ENCODE measurements at places on chromosomes 7 and 10. TPM values are rescaled to one million over a fixed set of nuclear protein-coding genes. Genes with fewer than 3 reads are reported as not detected.

The AASS gene
- 22.3 TPM for total RNA-seq

The CHST12 gene
- total RNA-seq: 17.3 TPM

The KCNMA1 gene
- total RNA-seq: 29.1 TPM

The OGDHL gene
- total RNA-seq: 4.3 TPM

The LLCFC1 gene
- total RNA-seq: not detected

The SPDYE6 gene
- not detected for total RNA-seq

The LRRN3 gene
- not detected for total RNA-seq

The FKBP6 gene
- not detected for total RNA-seq

The TMEM176B gene
- total RNA-seq: 93.3 TPM

The OR2A42 gene
- not detected for total RNA-seq

The CYP2C8 gene
- total RNA-seq: 5.0 TPM

The RGR gene
- total RNA-seq: 4.0 TPM

The TACR2 gene
- total RNA-seq: 11.1 TPM

The MOGAT3 gene
- total RNA-seq: not detected

The MYH16 gene
- not detected for total RNA-seq

DNA sequence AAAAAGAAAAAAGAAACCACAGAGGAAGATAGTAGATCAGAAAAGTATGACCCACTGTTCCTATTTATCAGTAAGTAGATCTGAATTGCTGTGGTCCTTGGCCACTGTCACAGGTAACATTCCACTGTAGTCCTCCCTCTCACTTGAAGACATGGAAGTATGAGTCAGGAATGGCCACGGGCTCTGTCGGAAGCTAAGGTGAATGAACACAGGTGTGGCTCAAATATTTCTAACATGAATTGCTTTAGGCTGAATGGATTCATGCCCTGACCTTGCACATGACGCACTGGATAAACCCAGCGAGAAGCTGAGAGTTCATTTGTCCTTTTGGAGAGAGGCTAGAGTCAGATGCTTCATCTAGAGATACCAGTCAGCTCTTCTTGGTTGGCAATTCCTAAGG is 224.5 kb upstream of the SP8 start:
- H3K27ac ChIP-seq: no peak overlapping the region
- H3K36me3 ChIP-seq: no peaks in the 10 kb centered on the region
- DNase-seq: no peak
- H3K27me3 ChIP-seq: no peaks in the 10 kb centered on the region
- no peak overlapping the region for H3K4me3 ChIP-seq

DNA sequence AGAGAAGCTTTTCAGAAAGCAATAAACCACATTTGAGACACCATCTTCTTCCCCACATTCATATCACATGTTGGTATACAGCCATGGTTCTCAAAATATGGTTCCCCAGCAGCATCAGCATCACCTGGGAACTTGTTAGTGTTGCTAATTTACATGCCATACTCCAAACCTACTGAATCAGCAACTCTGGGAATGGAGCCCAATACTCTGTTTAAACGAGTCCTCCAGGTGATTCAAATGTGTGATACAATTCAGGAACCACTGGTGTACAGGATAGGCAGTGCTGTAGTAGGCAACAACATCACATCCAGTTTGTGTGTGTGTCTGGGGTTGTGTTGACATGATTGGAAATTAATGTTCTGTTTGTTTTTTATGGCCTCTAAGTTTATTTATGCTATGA is 47.7 kb downstream of the ZNF277 start:
- no peaks in the 10 kb centered on the region for H3K36me3 ChIP-seq
- H3K27me3 ChIP-seq: no peaks in the 10 kb centered on the region
- no peak overlapping the region for H3K4me3 ChIP-seq

- no peaks in the 10 kb centered on the region for H3K27me3 ChIP-seq
- H3K36me3 ChIP-seq: no peaks in the 10 kb centered on the region
- no peak overlapping the region for H3K27ac ChIP-seq
- DNase-seq: no peak
- no peak overlapping the region for H3K4me3 ChIP-seq
- no peaks in the 10 kb centered on the region for H3K4me1 ChIP-seq
Measured at GRCh38 chr7:39280337-39280736, 285.9 kb upstream of the YAE1 start.

- no peaks in the 10 kb centered on the region for H3K36me3 ChIP-seq
- H3K27me3 ChIP-seq: no peaks in the 10 kb centered on the region
- DNase-seq: peak; percentile 47
Measured at GRCh38 chr7:157278167-157278790, 58.5 kb upstream of the DNAJB6 start.

- no peak for DNase-seq
- peaks cover 53% of the 10 kb centered on the region for H3K4me1 ChIP-seq
- H3K27ac ChIP-seq: peak overlapping the region; percentile 71
Measured at GRCh38 chr10:110820321-110820814, 51.4 kb upstream of the PDCD4 start.

DNA sequence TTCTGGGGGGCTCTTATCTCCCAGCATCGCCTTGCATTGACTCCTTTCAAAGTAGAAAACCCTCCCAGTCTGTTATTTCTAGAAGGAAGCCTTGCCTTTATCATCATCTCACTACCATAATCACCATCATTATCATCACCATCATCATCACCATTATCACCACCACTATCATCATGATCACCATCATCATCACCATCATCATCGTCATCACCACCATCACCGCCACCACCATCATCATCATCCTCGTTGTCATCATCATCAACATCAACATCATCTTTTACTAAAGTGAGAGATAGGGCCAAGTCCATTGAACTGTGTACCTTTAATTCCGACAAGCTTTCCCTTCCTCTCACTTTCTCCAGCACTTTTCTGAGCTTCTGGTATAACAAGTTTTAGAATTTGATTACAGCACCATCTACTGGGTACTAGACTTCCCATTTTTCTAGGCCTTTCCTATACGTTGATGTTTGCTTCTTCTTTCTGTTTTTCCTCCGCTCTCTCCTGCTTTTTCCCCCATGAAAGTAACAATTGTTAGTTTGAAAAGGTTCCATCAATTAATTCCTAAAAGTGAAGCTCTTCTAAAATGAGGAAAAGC is 226.4 kb downstream of the BUB3 start:
- H3K27me3 ChIP-seq: no peaks in the 10 kb centered on the region
- H3K27ac ChIP-seq: no peak overlapping the region
- H3K4me3 ChIP-seq: no peak overlapping the region
- H3K36me3 ChIP-seq: no peaks in the 10 kb centered on the region
- H3K4me1 ChIP-seq: no peaks in the 10 kb centered on the region
- no peak for DNase-seq

- no peaks in the 10 kb centered on the region for H3K27me3 ChIP-seq
- H3K36me3 ChIP-seq: no peaks in the 10 kb centered on the region
- H3K4me3 ChIP-seq: no peak overlapping the region
- DNase-seq: no peak
- no peaks in the 10 kb centered on the region for H3K4me1 ChIP-seq
Measured at GRCh38 chr7:28125431-28126409, 54.9 kb downstream of the JAZF1 start.

DNA sequence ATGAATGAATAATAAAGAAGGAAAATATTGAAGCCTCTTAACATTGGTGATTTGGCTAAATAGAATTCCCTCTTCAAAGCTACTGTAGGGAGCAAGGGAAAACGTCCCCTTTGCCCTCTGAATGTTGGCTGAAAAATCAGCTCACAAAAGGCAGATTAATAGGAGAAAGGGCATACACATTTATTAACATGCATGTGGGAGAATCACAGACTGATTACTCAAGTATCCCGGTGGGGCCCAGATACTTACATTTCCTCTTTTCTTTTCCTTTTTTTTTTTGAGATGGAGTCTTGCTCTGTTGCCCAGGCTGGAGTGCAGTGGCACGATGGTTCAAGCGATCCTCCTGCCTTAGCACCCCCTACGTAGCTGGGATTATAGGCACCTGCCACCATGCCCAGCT is 68.5 kb downstream of the HK1 start:
- no peak overlapping the region for H3K4me3 ChIP-seq
- no peaks in the 10 kb centered on the region for H3K36me3 ChIP-seq
- peaks cover 12% of the 10 kb centered on the region for H3K4me1 ChIP-seq
- no peaks in the 10 kb centered on the region for H3K27me3 ChIP-seq
- H3K27ac ChIP-seq: no peak overlapping the region

DNA sequence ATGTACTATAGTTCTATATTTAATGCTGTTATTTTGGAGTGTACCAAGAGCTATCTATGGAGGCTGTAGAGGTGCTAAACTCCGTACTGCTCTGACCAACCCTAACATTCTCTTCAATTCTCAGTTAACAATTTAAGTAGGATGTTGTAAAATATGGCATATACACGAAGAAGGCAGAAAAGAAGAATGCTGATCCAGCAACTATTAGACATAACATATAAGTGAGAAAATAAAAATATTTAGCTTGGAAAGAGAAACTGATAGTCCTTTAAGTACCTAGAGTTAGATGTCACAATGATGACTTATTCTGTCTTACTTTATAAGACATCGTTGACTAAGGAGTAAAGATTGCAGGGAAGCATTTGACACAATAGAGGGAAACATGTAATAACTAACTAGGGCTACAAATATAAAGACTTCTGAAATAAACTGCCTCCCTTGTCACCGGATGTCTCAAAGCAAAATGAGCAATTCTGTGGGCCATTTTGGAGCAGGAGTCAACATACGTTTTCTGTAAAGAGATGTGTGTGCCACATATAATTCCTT is 159.5 kb downstream of the CPEB3 start:
- DNase-seq: no peak
- no peak overlapping the region for H3K27ac ChIP-seq
- no peak overlapping the region for H3K4me3 ChIP-seq
- no peaks in the 10 kb centered on the region for H3K27me3 ChIP-seq

GRCh38 chr7:105800442-105800841 is 76.0 kb downstream of the ATXN7L1 start:
- no peaks in the 10 kb centered on the region for H3K4me1 ChIP-seq
- DNase-seq: no peak
- no peak overlapping the region for H3K27ac ChIP-seq
- H3K36me3 ChIP-seq: no peaks in the 10 kb centered on the region
- H3K4me3 ChIP-seq: no peak overlapping the region
- no peaks in the 10 kb centered on the region for H3K27me3 ChIP-seq

DNA sequence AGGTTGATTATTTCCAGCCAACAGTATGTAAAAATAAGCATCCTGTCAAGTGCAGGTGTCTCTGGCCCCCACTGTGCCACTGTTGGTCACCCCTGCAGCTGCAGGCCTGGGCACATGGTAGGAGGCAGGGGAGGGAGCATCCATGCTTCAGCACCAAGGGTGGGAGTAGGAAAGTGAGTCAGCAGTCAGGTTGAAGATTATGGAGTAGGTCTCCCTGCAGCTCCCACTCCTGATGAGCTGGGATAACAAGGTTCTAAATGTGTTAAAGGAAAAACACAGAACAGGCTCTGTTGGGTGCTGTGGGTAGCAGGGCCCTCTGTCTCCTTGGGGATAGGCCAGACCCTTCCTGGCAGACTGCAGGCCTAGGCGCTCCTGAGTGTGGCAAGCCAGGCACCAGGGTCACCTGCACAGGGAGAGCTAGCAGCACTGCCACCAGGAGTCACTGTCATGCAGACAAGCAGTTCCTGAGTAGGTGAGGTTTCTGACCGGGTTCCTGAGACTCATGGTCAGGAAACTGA is 59.3 kb downstream of the NUDCD3 start:
- H3K27ac ChIP-seq: no peak overlapping the region
- H3K27me3 ChIP-seq: no peaks in the 10 kb centered on the region
- no peaks in the 10 kb centered on the region for H3K4me1 ChIP-seq
- DNase-seq: no peak
- H3K4me3 ChIP-seq: no peak overlapping the region

DNA sequence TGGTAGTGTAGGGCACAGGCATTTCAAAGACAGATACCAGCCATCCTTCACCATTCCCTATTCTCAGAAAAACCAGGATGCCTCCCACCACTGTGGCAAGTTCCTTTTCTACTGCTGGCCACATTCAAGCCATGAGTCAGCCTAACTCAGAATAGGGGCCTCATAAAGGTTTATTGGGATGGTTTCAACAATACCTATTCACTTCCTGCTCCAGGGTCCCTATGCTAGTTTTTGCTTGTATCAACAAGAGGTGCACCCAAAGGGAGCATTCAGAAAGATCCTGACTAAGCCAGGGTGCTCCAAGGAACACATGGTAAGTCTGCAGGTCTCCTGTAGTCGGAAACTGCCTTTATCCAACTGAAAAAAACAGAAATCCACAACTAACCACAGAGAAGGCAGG is 76.9 kb upstream of the EGR2 start:
- H3K36me3 ChIP-seq: no peaks in the 10 kb centered on the region
- no peak overlapping the region for H3K4me3 ChIP-seq
- DNase-seq: no peak
- no peak overlapping the region for H3K27ac ChIP-seq
- H3K4me1 ChIP-seq: no peaks in the 10 kb centered on the region

DNA sequence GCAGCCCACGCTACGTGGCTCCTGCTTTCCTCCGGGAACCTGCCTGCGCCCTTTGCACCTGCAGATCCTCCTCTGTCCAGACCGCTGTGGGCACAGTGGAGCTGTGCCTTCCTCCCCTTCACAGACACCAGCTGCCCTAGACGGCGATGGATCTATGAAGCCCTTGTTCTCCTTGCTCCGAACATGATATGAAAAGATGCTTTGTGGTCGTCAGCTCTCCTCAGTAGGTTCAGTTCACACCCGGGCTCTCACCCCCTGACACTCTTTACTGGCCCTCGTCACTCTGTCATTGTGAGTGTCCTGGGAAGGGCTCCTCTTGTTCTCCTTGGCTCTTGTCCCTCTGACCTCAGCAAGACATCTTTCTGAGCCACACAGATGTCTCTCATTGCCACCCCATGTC is 4.2 kb downstream of the ZNF488 start:
- H3K36me3 ChIP-seq: no peaks in the 10 kb centered on the region
- peaks cover 27% of the 10 kb centered on the region for H3K4me1 ChIP-seq
- no peaks in the 10 kb centered on the region for H3K27me3 ChIP-seq
- H3K27ac ChIP-seq: no peak overlapping the region
- DNase-seq: peak; percentile 49

- DNase-seq: peak; percentile 64
- H3K27ac ChIP-seq: no peak overlapping the region
- no peaks in the 10 kb centered on the region for H3K36me3 ChIP-seq
- H3K4me1 ChIP-seq: no peaks in the 10 kb centered on the region
- no peak overlapping the region for H3K4me3 ChIP-seq
Measured at GRCh38 chr10:58291538-58292174, 22.7 kb downstream of the CISD1 start.

- no peaks in the 10 kb centered on the region for H3K4me1 ChIP-seq
- no peaks in the 10 kb centered on the region for H3K27me3 ChIP-seq
- no peaks in the 10 kb centered on the region for H3K36me3 ChIP-seq
Measured at GRCh38 chr10:5840314-5841307, 27.4 kb upstream of the GDI2 start.

DNA sequence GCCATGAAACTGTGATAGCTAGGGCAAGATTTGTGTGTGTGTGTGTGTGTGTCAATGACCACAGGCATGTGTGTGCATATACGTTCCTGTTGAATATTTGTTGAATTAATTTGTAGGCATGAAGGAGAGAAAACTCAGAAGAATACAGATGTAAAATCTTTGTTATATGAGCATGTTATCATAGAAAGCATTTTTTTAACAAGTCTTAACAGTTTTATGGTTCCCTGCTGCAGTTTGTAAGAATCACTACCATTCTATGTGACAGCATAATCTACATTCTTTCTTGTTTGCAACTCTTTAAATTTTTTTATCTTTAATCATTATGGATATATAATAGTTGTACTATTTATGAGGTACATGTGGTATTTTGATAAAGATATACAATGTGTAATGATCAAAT is 130.3 kb downstream of the CD36 start:
- no peak overlapping the region for H3K4me3 ChIP-seq
- H3K27ac ChIP-seq: no peak overlapping the region
- H3K27me3 ChIP-seq: no peaks in the 10 kb centered on the region
- H3K36me3 ChIP-seq: no peaks in the 10 kb centered on the region
- no peak for DNase-seq
